ENCODE measurements at places on chromosomes 5 and 9. TPM values are rescaled to one million over a fixed set of nuclear protein-coding genes. Genes with fewer than 3 reads are reported as not detected.
A peak's percentile ranks its signal among the peaks of the same experiment; 100 is the strongest.

DNA sequence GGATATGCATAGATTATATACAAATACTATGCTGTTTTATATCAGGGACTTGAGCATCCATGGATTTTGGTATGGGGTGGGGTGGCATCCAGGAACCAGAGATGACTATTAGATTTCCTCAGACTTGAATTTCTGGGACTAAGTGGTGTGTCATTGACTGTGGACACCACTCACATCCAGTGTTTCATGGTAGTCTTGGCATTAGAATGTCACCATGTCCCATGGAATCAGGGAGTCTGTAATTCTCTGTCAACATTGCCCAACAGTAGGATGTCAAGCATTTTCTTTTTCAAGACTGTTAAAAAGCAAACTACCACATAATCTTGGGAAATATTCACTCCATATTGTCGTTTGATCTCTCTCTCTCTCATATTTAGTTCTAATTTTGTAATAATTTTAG is 13.1 kb downstream of the ISOC1 start:
- DNase-seq = no peak

- DNase-seq = no peak
These were observed 18.7 kb upstream of the ICE1 start for GRCh38 chr5:5403741-5404140.

Gene KIF4B
- polyA plus RNA-seq = 0.12 TPM

DNA sequence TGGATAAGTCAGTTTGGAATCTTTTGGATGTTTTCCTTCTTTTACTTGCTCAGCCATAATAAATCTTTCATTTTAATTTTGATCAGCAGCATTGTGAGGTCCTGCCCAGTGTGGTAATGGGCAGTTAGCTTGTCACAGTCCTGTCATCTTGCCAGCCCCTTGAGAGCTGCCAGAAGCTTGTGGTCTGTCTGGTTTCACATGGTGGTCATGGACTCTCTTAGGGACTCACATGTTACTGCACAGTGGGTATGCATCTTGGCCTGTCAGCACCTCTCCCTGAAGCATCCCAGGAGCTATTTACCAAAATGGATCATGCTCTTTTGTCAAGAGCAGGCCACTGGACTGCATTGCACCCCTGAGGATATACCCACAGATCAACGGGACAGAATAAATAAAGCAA is 60.3 kb downstream of the DAPK1 start:
- DNase-seq = no peak

DNA sequence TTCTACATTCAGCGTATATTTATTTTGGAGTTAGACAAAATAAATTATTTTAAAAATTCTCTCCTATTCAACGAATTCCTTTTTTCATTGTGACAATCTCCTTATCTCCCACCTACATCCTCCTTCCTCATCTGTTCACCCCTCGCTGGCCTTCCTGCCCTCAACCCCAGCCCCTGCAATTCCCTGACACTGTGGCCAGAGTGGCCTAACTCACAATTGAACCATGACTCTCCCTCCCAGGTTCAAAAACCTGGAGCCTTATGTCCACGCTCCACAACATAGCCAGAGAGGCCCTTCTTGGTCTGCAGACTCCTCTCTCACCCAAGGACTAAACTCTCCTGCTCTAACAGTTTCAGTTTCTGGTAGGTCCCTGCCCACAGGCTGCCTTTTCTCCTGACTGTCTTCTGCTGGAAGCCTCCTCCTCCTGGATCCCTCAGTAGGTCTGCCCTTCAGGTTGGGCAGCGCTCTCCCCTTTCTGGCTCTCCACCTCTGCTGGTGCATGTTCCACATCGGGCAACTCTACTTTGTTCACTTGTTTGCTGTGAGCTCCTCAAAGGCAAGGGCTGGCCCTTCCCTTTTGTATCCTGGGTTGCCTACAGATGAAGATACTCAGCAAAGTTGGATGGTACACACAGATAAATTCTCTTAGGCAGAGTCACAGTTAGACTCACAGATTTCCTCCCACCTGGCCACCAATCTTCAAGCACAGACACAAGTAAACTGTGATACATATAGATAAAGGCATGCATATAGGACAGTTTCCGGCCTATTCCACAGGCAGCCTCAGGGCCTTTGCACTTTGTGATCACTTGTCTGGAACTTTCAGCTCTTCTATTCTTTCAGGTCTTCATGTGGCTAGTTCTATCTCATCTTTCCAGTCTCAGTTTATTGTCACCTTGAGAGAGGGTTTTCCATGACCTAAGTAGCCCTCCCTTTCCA is 19.8 kb upstream of the MYORG start:
- DNase-seq = no peak

GRCh38 chr5:149280802-149281201 is 9.1 kb downstream of the AFAP1L1 start:
- DNase-seq = no peak

DNA sequence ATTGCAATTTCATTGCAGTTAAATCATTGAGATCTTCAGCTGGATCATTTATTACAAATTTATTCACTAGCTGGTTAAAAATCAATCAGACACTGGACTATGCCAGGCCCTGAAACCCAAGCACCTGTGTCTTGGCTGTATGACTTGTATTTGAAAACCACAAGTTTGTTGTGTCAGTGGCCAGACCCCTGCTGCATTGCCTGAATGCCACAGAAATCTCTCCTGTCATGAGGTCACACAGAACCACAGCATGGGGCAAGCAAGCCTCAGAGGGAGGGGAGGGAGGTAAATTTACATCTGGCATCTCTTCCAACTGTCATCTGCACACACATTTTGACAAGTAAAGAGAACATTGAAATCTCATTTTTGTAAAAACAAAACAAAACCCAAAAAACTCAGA is 90.0 kb downstream of the ARRDC3 start:
- no peak for DNase-seq

GRCh38 chr5:150419630-150420270 is 7.0 kb upstream of the CD74 start:
- DNase-seq = no peak

DNA sequence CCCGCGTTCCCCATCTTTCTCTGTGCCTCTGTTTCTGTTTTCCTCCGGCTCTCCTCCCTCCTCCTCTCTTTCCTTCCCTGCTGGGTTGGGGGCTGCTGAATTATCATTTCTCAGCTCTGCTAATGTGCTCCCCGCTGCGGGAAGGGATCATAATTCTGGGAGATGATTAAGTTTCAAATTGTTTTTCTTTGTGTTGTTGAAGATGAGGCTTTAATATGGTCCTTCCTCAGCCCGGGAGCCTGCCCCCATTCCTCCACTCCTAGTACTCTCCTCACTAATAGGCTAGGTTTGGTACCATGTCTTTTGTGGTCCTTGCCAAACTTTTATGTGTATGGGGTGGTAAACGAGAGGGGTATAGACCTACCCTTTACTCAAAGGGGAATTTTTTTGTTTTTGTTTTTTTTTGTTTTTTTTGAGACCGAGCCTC is 5.7 kb upstream of the PCDH1 start:
- DNase-seq = no peak

GRCh38 chr9:119370816-119371215 is 1.6 kb upstream of the BRINP1 start:
- peak; percentile 51 for DNase-seq

Gene NR4A3
- polyA plus RNA-seq = 0.88 TPM

DNA sequence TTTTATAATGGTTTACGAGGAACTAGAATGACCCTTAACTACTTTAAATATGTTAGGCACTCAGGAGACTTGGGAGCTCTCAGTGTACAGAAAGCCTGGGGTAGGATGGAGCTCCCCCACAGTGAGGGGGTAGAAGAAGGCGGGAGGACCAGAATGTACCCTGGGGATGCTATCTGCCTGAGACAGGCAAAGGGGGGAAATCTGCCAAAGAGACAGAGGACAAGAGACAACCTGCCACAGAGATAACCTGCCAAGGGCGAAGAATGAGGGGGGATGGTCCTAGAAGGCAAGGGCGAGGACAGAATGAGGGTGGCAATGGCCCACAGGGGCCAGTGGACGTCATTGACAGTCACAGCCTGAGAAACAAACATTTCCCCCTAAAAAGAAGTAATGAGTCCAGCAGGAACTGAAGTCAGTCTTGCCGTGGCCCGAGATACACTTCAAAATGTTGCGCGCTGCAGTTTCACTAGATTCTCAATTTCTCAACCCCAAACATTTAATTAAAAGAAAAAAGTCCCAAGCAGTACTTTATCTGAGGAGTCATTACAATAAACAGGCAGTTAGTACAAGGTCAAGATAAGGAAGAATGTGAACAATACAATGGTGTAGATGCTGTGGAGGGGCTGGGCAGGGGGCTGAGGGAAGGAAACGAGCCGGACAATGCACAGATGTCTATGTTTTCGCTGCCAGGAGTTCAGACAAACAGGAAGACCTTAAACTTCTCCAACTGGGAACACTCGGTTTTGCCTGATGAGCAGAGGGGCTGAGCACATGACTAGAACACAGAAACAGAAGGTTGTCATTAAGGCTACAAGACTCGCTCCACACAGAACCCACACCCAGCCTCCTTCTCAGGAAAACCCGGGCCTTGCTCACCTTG is 125.0 kb downstream of the LHFPL2 start:
- peak; percentile 70 for DNase-seq

- no peak for DNase-seq
These were observed 87.2 kb downstream of the RMI1 start for GRCh38 chr9:84067821-84068220.

DNA sequence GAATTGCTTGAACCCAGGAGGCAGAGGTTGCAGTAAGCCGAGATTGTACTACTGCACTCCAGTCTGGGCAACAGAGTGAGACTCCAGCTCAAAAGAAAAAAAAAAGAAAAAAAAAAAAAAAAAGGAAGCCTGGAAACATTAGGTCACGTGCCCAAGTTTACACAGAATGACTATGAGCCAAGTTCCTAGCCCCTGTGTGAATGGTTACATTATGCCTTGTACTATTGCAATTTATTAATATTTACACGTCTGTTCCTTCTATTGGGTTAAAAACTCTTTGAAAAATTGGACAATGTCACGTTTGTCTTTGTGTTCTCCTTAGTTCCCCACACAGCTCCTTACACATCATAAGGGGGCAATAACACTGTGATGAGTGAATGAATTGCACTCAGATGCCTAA is 33.5 kb upstream of the SLC28A3 start:
- no peak for DNase-seq

Gene LRRC19
- 0.09 TPM for polyA plus RNA-seq

DNA sequence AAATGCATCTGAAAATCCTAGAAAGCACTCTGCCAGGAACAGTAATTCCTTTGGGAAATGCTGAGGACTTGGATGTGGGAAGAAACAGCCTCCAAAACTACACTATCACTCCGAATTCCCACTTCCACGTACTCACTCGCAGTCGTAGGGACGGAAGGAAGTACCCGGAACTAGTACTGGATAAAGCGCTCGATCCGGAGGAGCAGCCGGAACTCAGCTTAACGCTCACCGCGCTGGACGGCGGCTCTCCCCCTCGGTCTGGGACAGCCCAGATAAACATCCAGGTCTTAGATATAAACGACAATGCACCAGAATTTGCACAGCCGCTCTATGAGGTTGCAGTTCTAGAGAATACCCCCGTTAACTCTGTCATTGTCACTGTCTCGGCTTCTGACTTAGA is 786 bp downstream of the PCDHB3 start:
- DNase-seq = no peak

GRCh38 chr5:96374653-96375052 is 58.4 kb downstream of the PCSK1 start:
- no peak for DNase-seq

DNA sequence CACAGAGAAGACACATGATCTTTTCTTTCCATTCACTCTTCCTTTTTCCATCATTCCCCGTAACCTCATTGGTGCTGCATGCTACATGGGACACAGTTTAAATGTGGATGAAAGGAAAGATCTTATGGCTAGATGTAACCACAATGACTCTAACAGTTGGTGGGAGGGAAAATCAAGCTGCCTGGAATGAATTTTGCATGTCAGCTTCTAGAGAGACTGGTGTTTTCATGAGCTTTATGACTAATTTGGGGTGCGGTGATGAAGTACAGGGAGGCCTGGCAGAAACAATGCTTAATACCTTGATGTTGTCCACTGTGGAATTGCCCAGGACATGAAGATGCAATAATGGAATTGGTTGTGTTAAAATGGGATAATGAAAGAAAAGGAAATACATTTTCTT is 55.9 kb upstream of the MYO10 start:
- DNase-seq = no peak

- no peak for DNase-seq
These were observed 136.2 kb upstream of the SLC30A5 start for GRCh38 chr5:68957591-68957990.

Gene SELENOP
- 230 TPM for polyA plus RNA-seq

DNA sequence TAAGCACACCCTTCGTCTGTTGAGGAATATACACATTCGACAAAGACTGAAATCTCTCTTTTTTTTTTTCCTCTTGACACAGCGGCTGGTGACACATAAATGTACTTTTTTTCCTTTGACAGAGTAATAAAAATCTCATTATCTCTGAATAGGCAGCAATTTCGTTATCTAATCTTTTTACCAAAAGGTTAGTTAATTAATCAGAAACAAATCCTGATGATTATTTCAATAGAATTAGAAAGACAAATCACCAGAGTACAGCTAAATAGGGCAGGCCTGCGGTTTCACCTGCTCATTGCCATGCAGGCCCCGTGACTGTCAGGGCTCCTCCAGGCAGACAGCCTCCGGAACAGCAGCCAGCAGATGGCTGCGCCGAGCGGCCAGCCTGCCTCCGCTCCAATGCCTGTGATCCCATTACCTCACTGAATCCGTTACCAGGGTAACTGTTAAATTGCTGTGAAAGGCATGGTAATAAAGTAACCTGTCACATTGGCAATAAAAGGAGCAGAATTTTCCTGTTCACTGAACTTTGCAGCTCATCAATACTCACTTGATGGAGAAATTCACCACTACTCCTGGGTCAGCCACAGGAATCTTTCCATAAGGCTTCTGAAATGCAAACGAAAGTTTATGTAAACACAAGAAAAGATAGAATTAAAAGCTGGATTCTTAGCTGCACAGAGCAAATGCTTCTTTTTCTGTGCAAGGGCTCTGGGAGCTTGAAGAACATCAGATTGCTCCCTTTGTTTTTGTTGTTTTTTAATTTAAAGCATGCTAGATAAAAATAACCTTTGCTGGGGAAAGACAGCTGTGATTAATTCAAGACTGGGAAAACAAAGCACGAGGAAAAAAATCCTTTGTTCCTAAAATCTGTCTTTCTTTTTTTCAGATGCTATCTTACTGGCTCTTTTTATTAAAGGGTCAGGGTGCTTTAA is 666.4 kb upstream of the ZNF608 start:
- DNase-seq = peak; percentile 81

GRCh38 chr5:180381428-180381827 is 28.3 kb upstream of the GFPT2 start:
- no peak for DNase-seq

Gene UBE2D2
- not detected for polyA plus RNA-seq

Gene OTULIN
- polyA plus RNA-seq = 16.0 TPM

DNA sequence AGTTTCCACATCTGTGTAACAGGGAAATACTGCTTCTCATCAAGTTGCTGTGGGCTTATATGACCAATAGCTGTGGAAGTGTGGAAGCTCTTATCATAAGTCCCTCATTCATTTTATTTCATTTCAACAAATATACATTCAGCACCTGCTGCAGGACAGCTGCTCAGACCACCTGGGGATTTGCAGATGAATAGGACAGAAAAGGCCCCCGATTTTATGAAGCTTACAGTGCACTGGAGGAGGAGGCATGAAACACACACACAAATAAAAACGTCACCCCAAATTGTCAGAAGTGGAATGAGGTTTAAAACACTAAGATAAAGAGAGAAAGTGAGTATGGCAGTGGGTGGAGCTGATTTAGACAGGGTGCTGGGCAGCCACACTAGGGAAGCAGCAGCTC is 107.2 kb downstream of the DRD1 start:
- no peak for DNase-seq

Gene PITX1
- polyA plus RNA-seq = 8.9 TPM

Gene PCDHGA2
- 2.5 TPM for polyA plus RNA-seq

Measured in muscle of arm (tissue), 14 donors.